Activated T-cell treated with anti-CD3 and anti-CD28 coated beads for 24 hours (primary cell): ENCODE measurements at places on chromosomes 7 and 10.

GRCh38 chr7:7131273-7131672 is 51.1 kb upstream of the C1GALT1 start:
- no peak for DNase-seq

DNA sequence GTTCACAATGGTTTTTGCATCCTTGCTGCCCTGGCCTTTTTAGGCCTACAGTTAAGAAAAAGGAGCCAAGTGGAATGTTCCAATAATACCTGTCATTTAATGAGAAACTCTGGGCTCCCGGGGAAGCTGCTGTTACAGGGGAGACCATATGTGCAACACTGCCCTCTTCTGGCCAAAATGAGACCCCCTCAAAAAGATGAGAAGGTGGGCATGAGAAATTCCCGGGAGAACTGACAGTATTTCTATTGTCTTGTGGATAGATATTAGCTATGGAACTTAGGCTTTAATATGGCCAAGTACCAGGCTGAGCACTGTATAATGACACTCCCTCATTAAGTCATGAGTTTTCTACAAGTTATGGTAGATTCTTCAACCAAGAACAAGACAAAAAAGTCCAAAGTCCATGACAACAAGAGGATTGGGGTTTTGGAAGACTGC is 99.4 kb downstream of the CCDC3 start:
- peak; percentile 18 for DNase-seq

DNA sequence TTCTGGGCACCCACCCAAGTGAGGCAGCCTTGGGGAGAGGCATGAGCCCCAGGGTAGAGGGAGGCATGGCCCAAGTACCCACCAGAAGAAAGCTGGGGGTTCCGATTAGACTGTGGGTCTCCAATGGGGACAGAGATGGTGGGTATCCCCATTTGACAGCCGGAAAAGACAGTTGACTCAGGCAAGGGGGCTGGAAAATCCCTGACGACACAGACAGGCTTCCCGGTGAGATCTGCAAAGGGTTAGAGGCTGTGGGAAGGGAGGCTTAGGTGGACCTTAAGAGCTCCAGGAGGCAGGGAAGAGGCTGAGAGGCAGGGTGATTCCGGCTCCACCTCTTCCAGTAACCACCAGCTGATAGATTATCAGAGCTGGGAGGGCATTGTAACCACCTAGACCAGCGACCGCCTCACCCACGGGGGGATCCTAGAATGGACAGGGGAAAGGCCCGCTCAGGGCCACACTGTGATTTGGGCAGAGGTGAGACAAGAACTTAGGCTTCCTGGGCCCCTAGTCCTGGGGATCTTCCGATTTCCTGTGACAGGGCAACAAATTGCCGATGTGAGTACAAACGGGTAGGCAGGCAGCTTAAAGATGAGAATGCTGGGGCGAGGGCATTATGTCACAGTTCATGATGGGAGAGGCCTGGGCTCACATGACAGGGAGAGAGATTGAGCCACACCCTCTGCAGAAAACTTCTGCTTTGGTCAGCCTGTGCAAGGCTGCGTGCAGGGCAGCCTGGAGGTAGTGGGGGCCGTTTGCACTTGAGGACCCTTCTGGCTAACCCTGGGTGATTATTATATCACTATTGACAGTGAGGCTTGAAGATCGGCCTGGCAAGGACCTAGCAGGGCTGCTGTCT is 5.4 kb downstream of the TBATA start:
- DNase-seq: no peak

DNA sequence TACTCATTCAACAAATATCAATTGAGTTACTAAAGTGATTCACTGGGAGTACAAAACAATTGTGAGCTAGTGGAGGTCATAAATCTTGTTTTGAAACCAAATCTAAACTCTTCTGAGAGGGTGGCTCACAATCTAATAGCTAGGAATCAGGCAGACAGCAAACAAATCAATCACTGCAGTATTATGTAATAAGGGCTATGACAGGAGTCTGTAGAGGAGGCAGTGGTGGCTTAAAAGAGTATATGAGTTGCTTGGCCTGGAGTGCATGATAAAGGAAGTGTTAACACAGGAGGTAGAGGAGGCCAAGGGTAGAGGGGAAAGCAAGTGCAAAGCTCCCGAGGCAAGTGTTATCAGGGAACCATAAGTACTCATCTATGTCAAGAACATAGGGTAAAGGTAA is 16.5 kb downstream of the MYPN start:
- DNase-seq: no peak

- DNase-seq: no peak
Measured at GRCh38 chr7:28840592-28840995, 117.5 kb downstream of the TRIL start.

GRCh38 chr10:22658745-22659410 is 55.5 kb downstream of the PIP4K2A start:
- DNase-seq: no peak

- DNase-seq: no peak
Measured at GRCh38 chr7:155119801-155120382, 49.8 kb downstream of the HTR5A start.

GRCh38 chr10:54559498-54559897 is 241.5 kb downstream of the PCDH15 start:
- no peak for DNase-seq

GRCh38 chr7:26743205-26743604 is 121.2 kb downstream of the SKAP2 start:
- DNase-seq: no peak

GRCh38 chr10:72250666-72251065 is 23.1 kb upstream of the DDIT4 start:
- DNase-seq: no peak

- no peak for DNase-seq
Measured at GRCh38 chr7:138892812-138893211, 88.4 kb downstream of the KIAA1549 start.

DNA sequence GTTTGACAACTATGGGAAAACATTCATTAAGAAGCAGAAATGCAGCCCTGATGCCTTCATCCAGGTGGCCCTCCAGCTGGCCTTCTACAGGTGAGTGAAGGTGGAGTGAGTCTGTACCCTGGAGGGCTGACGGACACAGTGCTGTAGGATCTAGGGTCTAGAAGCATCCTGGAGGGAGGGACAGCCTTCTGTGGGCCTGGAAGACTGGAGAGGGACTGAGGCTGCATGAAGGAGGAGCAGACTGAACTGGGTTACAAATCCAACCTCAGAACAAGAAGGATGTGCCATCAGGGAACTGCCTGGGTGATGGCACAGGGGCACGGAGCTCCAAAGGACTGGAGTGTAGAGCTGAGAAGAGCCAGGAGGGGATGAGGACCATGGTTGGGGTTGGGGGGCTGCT is 27.5 kb upstream of the C10orf53 start:
- DNase-seq: no peak

DNA sequence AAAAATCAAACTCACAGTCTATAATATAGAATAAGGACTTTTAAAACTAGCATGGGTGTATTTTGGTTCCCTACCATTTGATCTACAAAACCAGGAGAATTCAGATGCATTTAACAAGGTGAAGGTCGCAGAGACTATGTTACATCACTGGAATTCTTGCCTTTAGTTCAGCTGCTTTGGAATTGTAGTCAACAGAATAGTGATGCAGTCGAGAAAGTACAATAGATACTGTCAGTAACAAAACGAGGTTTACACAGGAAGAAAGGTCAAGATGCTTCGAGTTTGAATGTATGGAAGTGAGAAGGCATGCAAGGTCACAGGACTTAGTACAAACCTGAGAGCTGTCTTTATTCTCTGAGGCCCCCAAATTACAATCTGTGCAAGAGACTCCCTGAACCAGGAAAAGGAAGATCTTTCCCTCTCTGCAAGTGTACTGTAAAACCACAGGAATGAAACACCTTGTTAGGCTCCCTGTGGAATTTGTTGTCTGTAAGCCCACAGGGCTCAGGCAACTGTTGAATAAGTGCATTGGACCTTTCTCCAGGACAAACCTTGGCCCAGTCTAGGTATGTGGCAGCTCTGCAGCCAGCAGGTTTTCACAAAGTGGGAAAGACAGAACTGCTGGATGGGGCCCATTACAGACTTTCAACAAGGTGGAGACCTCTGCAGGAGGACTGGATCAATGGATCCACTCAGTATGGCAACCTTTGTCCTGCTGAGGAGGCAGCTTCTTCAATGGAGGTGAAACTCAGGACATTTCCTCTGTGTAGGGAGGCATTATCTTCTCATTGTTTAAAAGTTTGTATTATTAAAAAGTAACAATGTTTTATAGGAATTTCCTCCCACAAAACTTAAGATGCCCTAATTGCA is 101.1 kb upstream of the GSDME start:
- DNase-seq: no peak

GRCh38 chr10:79046326-79046725 is 22.4 kb upstream of the ZMIZ1 start:
- no peak for DNase-seq

GRCh38 chr10:133592716-133593115 is 27.3 kb upstream of the SYCE1 start:
- DNase-seq: no peak

DNA sequence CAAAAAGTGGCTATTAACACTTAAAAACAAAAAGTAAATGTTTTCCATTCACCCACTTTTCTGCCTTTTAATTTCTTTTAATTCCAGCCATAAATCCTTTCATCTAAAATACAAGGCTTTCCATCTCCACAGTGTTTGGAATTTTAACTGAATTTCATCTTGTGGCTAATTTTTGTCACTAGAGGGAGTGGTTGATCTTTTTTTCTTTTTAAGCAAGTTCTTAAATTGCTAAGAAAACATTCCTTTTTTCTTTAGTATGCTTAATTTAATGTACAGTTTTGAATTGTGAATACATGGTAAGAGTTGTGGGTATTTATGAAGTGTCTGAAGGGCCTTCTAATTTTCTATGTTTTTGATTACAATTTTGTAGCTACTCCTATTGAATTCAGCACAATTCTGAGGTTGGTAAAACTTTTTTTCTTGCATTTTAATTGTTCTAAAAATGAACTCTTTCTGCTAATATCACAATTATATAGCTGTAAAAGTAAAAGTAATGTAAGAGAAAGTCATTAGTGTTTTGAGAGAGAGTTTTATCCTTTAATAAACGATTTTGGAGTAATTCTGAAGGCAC is 54.9 kb upstream of the ANK3 start:
- no peak for DNase-seq

GRCh38 chr10:124668517-124669051 is 75.6 kb downstream of the FAM53B start:
- no peak for DNase-seq

GRCh38 chr7:42053834-42054233 is 183.2 kb downstream of the GLI3 start:
- no peak for DNase-seq

GRCh38 chr10:3853547-3854303 is 68.7 kb upstream of the KLF6 start:
- no peak for DNase-seq

- DNase-seq: no peak
Measured at GRCh38 chr7:147775516-147776284, 814.9 kb upstream of the C7orf33 start.

GRCh38 chr10:15069230-15069629 is 19.3 kb downstream of the ACBD7 start:
- DNase-seq: no peak

GRCh38 chr10:92111336-92111939 is 179.4 kb downstream of the CPEB3 start:
- no peak for DNase-seq

DNA sequence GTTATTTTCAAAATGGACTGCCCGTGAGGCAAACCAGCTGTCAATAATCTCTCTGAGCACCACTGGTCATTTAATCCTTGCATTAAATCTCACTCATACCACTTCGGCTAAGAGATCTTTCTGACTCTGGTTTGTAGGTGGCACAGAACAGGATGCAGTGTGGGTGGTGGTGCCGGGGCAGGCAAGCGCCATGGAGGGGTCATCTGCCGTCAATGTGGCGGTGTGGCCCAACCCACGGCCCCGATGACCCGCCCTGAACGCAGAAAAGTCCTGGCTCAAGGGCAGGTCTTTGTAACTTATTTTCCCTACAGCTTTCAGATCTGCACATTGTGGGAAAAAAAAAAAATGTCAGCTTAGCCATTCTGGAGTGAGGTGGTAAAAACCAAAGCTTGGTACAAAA is 73.2 kb upstream of the MGMT start:
- DNase-seq: no peak

DNA sequence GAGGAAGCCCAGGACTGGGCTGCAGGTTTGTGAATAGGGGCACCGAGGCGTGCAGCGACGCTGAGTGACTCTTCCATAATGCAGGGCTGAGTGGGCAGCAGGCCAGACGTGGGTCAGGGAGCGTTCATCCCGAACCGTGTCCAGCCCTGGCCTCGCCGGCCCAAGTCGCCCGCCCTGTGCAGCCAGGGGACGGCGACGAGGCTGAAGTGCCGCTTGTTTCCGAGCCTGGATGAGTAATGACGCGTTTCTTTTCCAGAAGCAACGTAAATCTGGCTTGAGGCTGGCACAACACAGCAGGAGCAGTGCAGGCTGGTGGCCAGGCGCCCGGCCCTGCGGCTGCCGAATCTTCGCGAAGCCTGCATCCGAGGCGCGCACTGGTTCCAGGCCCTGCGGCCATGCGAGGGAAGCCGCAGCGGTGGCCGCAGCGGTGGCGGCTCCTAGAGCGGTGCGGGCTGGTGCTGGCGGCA is 74.0 kb upstream of the SEC61G start:
- no peak for DNase-seq

DNA sequence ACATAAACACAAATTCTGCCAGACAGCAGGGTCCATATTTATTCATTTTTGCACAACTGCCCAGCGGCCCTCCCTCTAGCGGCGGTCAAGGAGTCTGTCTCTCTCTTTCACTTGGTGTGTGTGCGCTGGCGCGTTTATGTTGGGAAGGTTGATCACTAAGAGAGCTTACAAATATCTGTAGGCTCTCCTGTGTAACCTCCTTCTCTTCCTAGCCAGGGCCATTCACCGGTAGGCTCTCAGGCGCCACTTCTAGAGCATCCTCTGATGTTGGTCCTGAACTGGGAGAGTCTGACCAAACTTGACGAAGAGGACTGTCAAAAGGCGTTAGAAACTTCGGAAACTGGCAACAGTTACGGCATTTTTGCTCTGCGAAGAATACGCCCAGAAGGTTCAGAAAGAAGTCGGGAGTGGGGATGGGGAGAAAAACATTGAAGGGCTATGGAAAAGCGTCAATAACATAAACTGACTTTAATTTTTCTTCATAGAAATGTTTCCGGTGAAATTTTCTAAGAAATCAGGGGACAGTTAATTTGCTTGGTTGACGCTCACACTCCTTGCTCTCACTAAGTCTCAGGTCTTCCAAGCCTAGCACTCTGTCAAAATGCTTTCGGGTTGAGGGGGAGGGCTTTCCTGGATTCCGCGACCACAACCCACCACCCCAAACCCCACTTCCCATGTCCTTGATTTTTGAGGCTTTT is 731.1 kb downstream of the ZWINT start:
- DNase-seq: no peak

DNA sequence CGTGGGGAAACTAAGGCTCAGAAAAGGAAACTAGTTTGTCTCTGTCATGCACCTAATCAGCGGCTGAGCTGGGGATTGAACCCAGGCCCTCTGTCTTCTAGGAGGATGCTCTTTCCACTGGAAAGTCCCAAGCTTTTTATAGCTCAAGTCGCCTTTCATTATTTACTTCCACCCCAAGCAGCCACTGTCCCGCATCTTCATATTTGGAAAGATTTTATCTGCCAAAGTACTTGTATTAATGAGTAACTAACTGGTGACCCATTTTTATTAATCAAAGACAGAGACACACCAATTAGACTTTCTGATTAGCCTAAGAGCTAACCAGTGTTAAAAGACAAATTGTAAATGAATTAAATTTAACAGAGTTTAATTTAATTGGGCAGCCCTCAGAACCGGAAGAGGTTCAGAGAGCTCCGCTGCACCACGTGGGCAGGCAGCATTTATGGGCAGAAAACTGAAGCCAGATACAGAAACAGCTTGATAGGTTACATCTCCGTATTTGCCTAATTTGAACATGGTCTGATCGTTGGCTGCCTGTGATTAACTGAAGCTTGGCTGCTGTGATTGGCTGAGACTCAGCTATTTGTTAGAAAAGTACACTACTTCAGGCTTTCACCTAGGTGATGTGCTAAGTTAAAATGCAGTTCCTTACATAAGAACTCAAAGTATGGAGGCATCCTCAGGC is 78.5 kb upstream of the PDCD4 start:
- DNase-seq: no peak
